ENCODE measurements at places on chromosomes 4 and X. TPM values are rescaled to one million over a fixed set of nuclear protein-coding genes. Genes with fewer than 3 reads are reported as not detected.

DNA sequence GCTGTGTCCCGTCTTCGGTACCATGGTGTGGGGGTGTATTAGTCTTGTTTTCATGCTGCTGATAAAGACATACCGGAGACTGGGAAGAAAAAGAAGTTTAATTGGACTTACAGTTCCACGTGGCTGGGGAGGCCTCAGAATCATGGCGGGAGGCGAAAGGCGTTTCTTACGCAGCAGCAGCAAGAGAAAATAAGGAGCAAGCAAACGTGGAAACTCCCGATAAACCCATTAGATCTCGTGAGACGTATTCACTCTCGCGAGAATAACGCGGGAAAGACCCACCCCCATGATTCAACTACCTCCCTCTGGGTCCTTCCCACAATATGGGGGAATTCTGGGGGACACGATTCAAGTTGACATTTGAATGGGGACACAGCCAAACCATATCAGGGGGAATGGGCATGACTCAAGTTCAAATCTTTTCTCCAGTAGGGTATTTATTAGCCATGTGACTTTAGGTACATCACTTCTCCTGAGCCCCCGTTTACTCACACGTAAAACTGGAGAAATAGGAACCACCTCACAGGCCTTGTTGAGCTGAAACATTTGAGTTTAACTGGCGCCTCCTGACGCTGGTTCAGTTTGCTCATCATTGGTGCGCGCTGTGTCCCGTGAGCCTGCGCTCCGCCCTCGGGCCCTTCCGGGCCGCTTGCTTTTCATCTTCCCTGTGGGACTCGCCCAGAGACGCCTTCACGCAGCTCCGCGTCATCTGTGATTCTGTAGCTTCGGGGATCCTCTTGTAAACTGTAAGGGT is 35.5 kb upstream of the FAT1 start:
- no peaks in the 10 kb centered on the region for H3K36me3 ChIP-seq
- H3K27me3 ChIP-seq = no peaks in the 10 kb centered on the region
- no peak overlapping the region for H3K27ac ChIP-seq
- DNase-seq = no peak

NEXMIF gene
- 0.02 TPM for total RNA-seq

DNA sequence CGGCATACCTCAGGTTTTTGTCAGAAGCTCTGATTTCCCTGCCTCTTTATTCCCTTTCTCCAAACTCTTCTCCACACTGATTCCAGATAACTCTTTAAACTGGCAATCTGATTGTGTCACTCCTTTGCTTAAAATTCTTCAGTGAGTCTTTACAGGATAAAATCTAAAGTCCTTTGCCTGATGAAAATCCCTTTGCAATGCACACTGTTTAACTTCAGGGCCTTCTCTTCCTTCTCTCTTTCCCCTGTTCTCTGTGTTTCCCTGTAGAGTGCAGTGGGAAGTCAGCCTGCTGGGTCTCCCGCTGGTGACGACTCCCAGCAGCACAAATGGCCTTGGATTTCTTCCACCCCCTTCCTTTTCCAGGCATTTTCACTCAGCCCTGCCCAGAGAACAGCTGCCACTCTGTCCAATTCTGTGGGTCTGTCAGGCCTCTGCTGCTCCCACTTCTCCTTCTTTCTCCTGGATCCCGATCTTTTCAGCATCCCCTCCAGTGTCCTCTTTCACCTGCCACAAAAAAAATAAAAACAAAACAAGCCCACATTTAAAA is 189.9 kb upstream of the NWD2 start:
- no peak overlapping the region for H3K27ac ChIP-seq
- H3K4me1 ChIP-seq = no peaks in the 10 kb centered on the region
- no peaks in the 10 kb centered on the region for H3K36me3 ChIP-seq
- H3K4me3 ChIP-seq = no peak overlapping the region
- no peaks in the 10 kb centered on the region for H3K27me3 ChIP-seq
- DNase-seq = no peak

HTRA3 gene
- total RNA-seq = 12.6 TPM

TSPYL2 gene
- total RNA-seq = 68.7 TPM

SMIM10 gene
- 2.7 TPM for total RNA-seq

- peak; percentile 79 for DNase-seq
- H3K4me1 ChIP-seq = peaks cover 25% of the 10 kb centered on the region
- H3K4me3 ChIP-seq = peak within 1 kb of the TSS; percentile 65
- H3K27ac ChIP-seq = peak within 1 kb of the TSS; percentile 85
- H3K27me3 ChIP-seq = no peaks in the 10 kb centered on the region
Observed at GRCh38 chr4:185203486-185204237, at the start of gene CFAP97. Gene CFAP97 (minus strand): TSS chr4:185204000. CDS start chr4:185191196, 12,804 bp downstream.

DNA sequence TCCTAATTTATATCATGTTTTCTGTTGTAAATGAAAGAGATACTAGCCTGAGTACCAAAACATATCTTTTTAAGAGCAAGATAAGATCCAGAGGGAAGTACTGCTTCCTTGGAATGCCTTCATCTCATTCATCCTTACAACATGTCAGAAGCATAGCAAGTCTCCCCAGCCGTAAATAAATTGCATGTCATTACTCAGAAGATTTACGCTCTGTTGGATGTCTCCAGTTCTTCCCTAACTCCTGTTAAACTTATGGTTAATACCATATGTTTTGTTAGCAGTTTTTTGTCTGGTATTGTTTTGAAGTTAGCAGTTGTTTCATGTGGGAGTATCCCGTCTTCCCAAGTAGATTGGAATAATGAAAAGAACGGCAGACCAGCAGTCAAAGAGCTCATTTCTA is 7.5 kb upstream of the GPC3 start:
- H3K27me3 ChIP-seq = no peaks in the 10 kb centered on the region
- no peak overlapping the region for H3K4me3 ChIP-seq
- no peaks in the 10 kb centered on the region for H3K36me3 ChIP-seq
- H3K4me1 ChIP-seq = no peaks in the 10 kb centered on the region
- no peak overlapping the region for H3K27ac ChIP-seq
- no peak for DNase-seq

- H3K4me1 ChIP-seq = no peaks in the 10 kb centered on the region
- no peaks in the 10 kb centered on the region for H3K27me3 ChIP-seq
- DNase-seq = no peak
- H3K27ac ChIP-seq = no peak overlapping the region
- no peaks in the 10 kb centered on the region for H3K36me3 ChIP-seq
Observed at GRCh38 chr4:73721435-73721834, 18.9 kb upstream of the CXCL8 start.

DNA sequence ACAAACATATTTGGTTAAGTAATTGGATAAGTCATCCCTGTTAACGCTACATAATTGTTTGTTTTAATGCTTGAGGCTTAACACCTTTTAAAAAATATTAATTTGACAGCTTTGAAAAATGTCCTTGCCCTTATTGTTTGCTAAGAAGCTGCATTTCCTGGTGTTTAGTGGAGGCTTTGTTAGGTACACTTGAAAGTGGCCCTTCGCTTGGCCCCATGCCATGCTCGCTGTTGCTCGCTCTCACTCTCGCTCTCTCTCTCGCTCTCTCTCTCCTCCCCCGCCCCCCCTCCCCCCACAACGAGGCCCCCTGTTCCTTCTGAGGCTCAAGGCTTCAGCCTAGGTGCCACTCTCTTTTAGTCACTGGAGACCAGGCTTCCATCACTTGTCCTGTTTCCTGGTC is 139.6 kb downstream of the DCLK2 start:
- H3K4me3 ChIP-seq = no peak overlapping the region
- H3K27me3 ChIP-seq = no peaks in the 10 kb centered on the region
- H3K4me1 ChIP-seq = no peaks in the 10 kb centered on the region
- DNase-seq = no peak
- H3K27ac ChIP-seq = no peak overlapping the region

GRCh38 chr4:145660064-145660463 is 19.9 kb upstream of the C4orf51 start:
- H3K27me3 ChIP-seq = no peaks in the 10 kb centered on the region
- no peak overlapping the region for H3K27ac ChIP-seq
- peaks cover 22% of the 10 kb centered on the region for H3K36me3 ChIP-seq

SYP gene
- 0.27 TPM for total RNA-seq

BGN gene
- total RNA-seq = 50.7 TPM

GABRA4 gene
- 0.02 TPM for total RNA-seq

GPC4 gene
- 14.9 TPM for total RNA-seq

DNA sequence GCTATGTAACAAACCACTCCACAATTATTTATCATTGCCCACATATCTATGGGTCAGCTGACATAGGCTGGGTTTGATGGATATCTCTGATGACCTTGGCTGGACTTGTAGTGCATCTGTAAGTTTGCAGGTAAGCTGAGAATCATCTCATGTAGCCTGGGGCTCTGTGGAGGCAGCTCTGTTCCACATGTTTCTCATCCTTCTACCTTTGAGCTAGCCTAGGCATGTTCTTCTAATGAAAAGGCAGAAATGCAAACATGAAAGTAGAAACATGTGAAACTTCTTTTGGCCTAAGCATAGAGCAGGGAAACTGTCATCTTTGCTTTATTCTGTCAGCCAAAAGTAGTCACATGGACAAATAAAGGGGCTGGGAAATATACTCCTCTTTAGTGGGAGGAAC is 18.2 kb downstream of the MRPL1 start:
- no peak for DNase-seq
- no peaks in the 10 kb centered on the region for H3K27me3 ChIP-seq
- no peaks in the 10 kb centered on the region for H3K4me1 ChIP-seq
- H3K27ac ChIP-seq = no peak overlapping the region
- no peak overlapping the region for H3K4me3 ChIP-seq
- peaks cover 22% of the 10 kb centered on the region for H3K36me3 ChIP-seq

RAB39B gene
- not detected for total RNA-seq

DNA sequence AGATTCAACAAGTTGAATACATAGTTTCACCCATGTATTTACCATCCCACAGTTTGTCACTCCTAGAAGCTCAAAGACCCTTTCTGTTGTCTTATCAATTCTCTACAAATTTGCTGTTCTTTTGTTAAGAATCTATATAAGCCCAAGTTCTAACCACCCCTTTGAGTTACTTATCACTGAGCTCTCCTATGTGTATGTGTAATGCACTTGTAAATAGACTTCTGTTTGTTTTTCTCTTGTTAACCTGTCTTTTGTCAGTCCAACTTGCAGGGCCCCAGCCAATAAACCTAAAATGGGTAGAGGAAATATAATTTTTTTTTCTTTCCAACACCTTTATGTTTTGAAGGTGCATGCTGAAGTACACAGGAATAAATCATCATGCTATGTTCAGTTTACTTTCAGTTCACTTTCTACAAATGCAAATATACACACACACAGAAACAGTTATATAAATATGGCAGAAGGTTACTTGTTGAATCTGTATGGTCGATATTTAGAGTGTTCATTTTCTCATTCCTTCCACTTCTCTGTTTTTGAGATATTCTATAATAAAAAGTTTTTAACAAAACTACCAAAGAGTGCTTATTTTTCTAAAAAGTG is 22.3 kb upstream of the CLOCK start:
- no peaks in the 10 kb centered on the region for H3K4me1 ChIP-seq
- H3K36me3 ChIP-seq = no peaks in the 10 kb centered on the region
- no peak for DNase-seq
- H3K27me3 ChIP-seq = no peaks in the 10 kb centered on the region
- H3K4me3 ChIP-seq = no peak overlapping the region

FGF13 gene
- 13.5 TPM for total RNA-seq

- DNase-seq = no peak
- no peak overlapping the region for H3K4me3 ChIP-seq
- peak overlapping the region; percentile 16 for H3K27ac ChIP-seq
- H3K27me3 ChIP-seq = no peaks in the 10 kb centered on the region
- no peaks in the 10 kb centered on the region for H3K36me3 ChIP-seq
Observed at GRCh38 chr4:6804082-6804752, 21.7 kb downstream of the KIAA0232 start.

SMIM10L2A gene
- total RNA-seq = not detected

DNA sequence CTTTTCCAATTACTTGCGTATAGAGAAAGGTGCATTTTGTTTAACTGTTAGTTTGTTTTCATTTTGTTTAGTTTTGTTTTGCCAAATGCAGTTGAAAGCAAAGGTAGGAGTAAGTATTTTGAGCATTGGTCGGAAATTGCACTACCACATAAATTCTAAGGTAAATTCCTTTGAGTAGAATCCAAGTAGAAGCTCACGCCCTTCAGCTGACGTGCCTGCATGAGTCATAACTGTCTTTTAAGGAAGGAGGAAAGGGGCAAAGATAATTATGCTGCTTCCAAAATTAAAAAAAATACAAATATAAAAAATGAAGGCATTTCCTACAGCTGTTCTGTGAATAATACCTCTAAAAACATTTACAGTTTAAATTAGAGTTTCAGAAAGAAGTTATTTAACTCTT is 110.2 kb upstream of the MYOZ2 start:
- peak; percentile 43 for DNase-seq
- peak overlapping the region; percentile 73 for H3K4me3 ChIP-seq
- no peaks in the 10 kb centered on the region for H3K27me3 ChIP-seq
- H3K36me3 ChIP-seq = no peaks in the 10 kb centered on the region
- H3K27ac ChIP-seq = peak overlapping the region; percentile 94

TLR10 gene
- total RNA-seq = not detected

- no peak for DNase-seq
- H3K4me3 ChIP-seq = no peak overlapping the region
- H3K27ac ChIP-seq = peak overlapping the region; percentile 19
- no peaks in the 10 kb centered on the region for H3K27me3 ChIP-seq
- H3K36me3 ChIP-seq = no peaks in the 10 kb centered on the region
Observed at GRCh38 chr4:142150483-142150882, 514.1 kb downstream of the IL15 start.

ING2 gene
- 25.9 TPM for total RNA-seq

INPP4B gene
- 9.1 TPM for total RNA-seq

NEIL3 gene
- not detected for total RNA-seq

DNA sequence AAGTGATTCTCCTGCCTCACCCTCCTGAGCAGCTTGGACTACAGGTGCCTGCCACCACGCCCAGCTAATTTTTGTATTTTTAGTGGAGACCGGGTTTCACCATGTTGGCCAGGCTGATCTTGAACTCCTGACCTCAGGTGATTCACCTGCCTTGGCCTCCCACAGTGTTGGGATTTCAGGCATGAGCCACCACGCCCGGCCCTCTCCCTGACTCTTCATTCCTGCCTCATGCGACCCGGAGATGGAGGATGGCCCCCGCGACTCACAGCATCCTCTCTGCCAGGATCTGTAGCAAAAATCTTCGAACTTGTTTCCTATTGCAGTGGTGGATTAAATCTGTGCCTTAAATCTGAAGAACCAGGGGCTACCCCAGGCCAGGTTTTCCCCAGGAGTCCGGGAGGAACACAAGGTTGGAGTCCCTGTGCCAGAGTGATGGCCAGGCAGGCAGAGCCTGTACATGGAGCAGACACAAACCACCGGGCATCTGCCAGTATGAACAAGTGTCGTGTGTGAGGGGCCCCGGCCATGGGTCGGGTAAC is 11.5 kb downstream of the CPLX1 start:
- no peaks in the 10 kb centered on the region for H3K4me1 ChIP-seq
- peaks cover 41% of the 10 kb centered on the region for H3K27me3 ChIP-seq

GRCh38 chr4:4384837-4385236 is 2.1 kb upstream of the NSG1 start:
- H3K36me3 ChIP-seq = no peaks in the 10 kb centered on the region
- DNase-seq = no peak
- H3K4me1 ChIP-seq = peaks cover 8% of the 10 kb centered on the region
- H3K27ac ChIP-seq = no peak overlapping the region
- no peak overlapping the region for H3K4me3 ChIP-seq

- H3K27ac ChIP-seq = peak overlapping the region; percentile 8
- peaks cover 9% of the 10 kb centered on the region for H3K27me3 ChIP-seq
- H3K4me1 ChIP-seq = peaks cover 5% of the 10 kb centered on the region
Observed at GRCh38 chr4:1547131-1547855, 136.8 kb downstream of the FAM53A start.

GRCh38 chrX:80511969-80512760 is 91.9 kb downstream of the TENT5D start:
- no peak overlapping the region for H3K27ac ChIP-seq
- DNase-seq = no peak
- no peak overlapping the region for H3K4me3 ChIP-seq

GRCh38 chr4:172982151-172982590 is 186.4 kb upstream of the GALNT7 start:
- H3K27me3 ChIP-seq = no peaks in the 10 kb centered on the region
- H3K27ac ChIP-seq = no peak overlapping the region
- no peaks in the 10 kb centered on the region for H3K4me1 ChIP-seq
- no peaks in the 10 kb centered on the region for H3K36me3 ChIP-seq
- no peak for DNase-seq
- H3K4me3 ChIP-seq = no peak overlapping the region

SMARCA1 gene
- 15.9 TPM for total RNA-seq

PHOX2B gene
- not detected for total RNA-seq

Measured in gastrocnemius medialis (tissue), 4 donors.